NCI-H187 treated with DMSO at 0.1 percent for 48 hours (cell line): ENCODE measurements at places on chromosomes 13 and 19.
A peak's percentile ranks its signal among the peaks of the same experiment; 100 is the strongest.

GRCh38 chr19:47776568-47776967 is 1.9 kb upstream of the SELENOW start:
- peak; percentile 42 for DNase-seq

GRCh38 chr19:32627714-32628270 is 46.8 kb downstream of the PDCD5 start:
- no peak for DNase-seq

- no peak for DNase-seq
Measured at GRCh38 chr13:98253526-98253925, 76.5 kb upstream of the RNF113B start.

- DNase-seq: no peak
Measured at GRCh38 chr19:10219678-10220077, 11.5 kb downstream of the S1PR2 start.

DNA sequence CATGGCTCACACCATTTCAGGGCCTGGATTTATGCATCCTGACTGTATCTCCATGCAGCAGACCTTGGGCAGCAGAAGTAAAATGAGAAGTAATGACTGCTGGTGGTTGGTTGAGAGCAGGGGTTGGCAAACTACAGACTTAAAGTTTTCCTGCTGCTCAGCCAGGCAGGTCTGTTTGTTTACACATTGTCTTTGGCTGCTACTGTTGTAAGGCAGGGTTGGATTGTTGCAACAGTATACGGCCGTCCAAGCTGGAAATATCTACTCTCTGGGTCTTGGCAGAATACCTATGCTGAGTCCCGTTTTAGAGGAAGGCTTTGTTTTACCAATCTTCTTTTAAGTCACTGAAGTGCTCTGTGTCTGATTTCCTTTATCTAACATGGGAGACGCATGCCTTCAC is 13.5 kb downstream of the SNRNP70 start:
- no peak for DNase-seq

DNA sequence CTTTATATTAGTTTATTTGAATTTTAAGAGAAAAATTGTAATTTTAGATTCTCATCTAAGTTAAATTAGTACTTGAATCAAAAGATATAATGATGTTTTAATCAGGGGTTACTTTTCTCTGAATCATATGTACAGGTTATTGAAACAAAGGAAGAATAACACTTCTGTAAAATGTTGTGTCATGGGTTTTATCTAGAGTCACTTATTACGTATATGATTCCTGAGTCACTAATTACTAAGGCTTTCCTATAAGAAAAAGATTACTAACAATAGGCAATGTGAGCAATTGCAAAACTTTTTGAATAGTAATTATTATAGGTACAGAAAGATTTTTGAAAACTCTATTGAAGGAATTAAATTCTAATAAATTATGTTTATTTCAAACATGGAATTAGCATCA is 99.2 kb upstream of the KLF5 start:
- no peak for DNase-seq

- no peak for DNase-seq
Measured at GRCh38 chr19:33370783-33371182, 2.7 kb upstream of the CEBPG start.

GRCh38 chr13:53863520-53863919 is 834.9 kb downstream of the OLFM4 start:
- no peak for DNase-seq

GRCh38 chr13:32164622-32165268 is 133.2 kb downstream of the FRY start:
- peak; percentile 46 for DNase-seq

GRCh38 chr13:37995092-37995491 is 125.5 kb upstream of the TRPC4 start:
- peak; percentile 72 for DNase-seq

DNA sequence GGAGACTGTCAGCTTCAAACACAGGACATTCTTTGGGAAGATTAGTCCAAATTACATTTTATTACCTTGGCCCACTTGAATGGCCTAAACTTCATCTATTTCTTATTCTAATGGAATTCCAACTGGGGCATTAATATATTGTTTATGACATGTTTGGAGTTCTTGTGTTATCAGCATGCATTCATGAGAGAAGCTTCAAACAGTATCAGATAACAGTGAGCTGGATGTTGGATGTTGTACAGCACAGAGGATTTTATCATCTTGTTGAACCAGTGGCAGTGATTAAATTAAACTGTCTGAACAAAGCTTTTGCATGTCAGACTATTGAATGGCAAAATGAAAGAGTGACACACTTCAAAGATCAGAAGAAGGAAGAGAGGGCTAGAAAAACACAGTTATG is 50.0 kb downstream of the MZT1 start:
- no peak for DNase-seq

DNA sequence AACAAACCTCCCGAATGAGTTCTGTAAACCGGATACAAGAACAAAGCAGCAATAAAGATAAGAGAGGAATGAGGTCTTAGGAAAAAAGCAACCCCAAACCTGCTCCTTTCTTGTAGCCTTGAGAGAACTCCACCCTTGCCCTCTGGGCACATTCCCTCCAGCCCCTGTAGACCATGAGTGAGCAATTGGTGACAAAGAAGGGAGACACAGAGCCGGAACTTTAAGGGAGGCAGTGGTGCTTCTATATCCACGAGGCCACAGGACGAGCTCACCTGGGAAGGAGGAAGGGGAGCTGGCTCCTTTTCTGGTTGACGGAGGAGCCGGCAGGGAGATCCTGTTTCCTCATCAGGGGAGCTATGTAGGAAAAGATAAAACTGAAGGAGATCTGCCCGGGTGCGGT is 13.0 kb downstream of the BRME1 start:
- DNase-seq: no peak

- DNase-seq: no peak
Measured at GRCh38 chr19:46049597-46049996, 8.8 kb upstream of the IGFL4 start.

- DNase-seq: no peak
Measured at GRCh38 chr19:47321630-47322029, 10.3 kb upstream of the C5AR2 start.

DNA sequence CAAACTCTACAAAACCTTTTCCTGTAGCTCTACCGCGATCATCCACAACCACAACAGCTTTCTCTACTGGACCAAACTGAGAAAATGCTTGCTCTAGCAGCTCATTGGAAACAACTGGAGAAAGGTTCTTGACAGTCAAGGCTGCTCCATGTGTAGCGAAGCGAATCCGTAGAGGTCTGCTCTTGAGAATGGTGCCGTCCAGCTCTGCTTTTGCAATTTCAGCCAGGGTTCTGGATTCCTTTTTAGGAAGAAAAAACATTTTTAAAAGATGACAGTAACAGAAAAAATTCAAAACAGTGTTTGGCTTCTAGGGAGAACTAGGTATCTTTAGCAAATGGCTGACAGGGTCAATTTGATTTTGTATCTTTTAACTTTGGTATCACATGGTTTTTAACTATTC is 10.4 kb downstream of the PSPC1 start:
- DNase-seq: no peak

GRCh38 chr13:73879346-73880015 is 254.7 kb downstream of the KLF12 start:
- DNase-seq: no peak

GRCh38 chr13:51613535-51613934 is 29.3 kb downstream of the WDFY2 start:
- no peak for DNase-seq
